Cerebellum (tissue), 4 donors: ENCODE measurements at places on chromosomes 4 and X.

DNA sequence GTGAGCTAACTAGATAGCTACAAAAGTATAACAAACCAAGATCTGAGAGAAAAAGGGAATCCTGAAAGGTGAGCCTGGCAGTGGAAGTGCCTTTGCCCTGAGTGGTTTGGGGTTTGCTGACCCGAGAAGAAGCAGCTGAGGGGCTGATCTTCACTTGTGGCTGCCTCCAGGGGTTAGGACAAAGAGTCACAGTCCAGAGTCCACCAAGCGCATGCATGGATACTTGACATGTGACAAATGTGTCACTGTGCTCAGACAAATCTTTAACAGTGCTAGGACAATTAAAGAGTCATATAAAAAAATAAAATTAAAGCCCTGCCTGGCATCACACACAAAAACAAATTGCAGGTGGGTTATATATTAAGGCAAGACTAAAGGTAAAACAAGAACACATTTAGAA, 26.4 kb downstream of the HMGB3 start:
- DNase-seq = no peak

GRCh38 chr4:133148690-133149363, at the start of gene PCDH10:
TSS of gene PCDH10 (plus strand) at chr4:133149294. CDS start at chr4:133150141, 847 bp downstream.
- peak; percentile 69 for DNase-seq

DNA sequence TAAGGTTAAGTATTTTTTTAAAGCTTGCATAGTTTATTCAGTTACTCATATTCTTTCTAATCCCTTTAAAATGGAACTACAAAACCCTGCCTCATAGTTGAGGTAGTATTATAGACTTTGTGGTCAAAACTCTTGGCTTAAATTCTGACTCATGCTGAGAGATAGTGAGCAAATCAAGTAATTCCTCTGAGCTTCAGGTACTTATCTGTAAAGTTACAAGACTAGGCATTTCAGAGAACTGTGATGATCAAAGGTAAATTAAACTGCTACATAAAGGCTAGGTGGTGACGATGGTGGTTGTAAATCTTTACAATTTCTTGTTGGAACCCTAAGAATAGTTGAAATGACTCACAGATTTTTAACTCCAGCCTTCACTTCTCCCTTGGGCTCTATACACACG, 3.2 kb upstream of the CLOCK start:
- no peak for DNase-seq

GRCh38 chrX:47595716-47596251, 13.5 kb downstream of the TIMP1 start:
- DNase-seq = no peak

- DNase-seq = no peak
These were observed 28.3 kb downstream of the CYTL1 start for GRCh38 chr4:4990857-4991540.

DNA sequence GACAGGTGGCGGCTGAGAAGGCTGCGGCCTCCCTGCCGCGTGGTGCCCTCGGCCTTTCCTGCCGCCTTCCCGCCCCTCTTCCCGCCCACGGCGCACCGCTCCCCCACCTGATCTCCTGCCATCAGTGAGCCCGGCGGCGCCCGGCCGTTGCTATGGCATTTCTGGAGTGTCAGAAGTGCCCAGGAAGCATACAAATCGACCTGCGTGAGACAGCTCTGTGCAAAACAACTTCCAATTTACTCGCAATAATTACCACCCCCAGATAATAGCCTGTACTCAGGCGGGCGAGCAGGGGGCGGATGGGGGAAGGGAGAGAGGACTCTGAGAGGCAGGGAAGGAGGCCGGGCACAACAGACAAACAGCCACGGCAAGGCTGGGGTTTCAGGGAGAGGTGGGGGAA, 16.6 kb upstream of the ERCC6L start:
- peak; percentile 29 for DNase-seq

- DNase-seq = no peak
These were observed 76.2 kb upstream of the CD99 start for GRCh38 chrX:2614911-2615310.

DNA sequence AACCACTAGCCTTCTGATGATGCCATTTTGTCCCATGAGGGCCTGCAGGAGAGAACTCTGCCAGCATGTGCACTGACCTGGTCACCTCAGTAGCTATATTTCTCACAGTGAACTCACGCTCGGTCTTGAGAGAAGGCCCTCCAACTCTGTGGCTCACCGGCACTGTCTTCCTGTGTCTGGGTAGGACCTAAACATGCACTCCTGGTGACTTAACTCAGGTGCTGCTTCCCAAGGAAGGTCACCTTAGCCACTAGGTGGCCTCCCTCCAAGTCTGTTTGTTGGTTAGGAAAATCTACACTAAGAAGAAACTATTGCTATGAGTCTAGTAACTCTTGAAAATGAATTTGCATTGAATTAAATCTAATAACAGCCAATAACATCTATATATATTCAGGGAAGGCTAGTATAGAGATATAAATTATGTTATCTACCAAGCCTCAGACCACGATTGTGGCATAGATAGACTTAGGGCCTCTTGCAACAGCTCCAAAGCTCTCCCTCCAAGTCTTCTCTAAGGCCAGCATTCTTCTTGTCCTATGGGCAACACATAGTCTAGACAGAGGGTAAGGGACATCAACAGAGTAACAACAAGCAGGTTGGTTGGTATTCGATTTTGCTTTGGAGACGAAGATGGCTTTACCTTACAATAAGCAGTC, 24.7 kb downstream of the TLR10 start:
- DNase-seq = no peak

- no peak for DNase-seq
These were observed 69.6 kb upstream of the SLC4A4 start for GRCh38 chr4:71269233-71269632.

GRCh38 chr4:12844141-12844540, 640.0 kb downstream of the RAB28 start:
- DNase-seq = no peak

DNA sequence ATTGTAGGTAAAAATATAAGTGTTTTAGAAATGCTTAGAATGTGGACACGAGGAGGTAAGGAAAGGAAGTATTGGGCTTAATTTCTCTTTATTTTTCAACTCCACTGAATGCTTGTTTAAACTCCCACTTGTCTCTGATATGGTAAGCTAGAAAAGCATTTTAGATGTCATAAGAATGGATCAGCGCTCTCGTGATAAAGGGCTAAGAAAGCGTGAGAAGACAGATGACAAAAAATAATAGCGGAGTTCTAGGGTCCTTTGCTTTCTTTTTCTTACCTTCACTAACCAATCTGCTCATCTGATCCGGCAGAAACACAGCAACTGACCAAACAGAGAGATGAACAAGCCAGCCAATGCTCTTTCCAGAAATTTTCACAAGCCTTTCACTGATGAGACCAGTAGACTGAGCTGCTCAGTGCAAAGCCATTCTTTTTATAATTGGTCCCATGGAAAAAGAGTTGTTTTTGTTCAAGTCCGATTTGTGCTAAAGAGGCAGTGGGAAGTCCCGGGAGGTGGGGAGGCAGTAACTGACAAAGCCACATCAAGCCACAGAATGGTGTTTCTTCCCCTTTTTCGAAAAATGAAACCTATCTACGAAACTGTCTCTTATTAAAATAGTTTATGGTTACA, at the start of gene TASL:
Gene TASL, minus strand, starts transcription at position 405 of the 630 bp plus-strand sequence. CDS start 17,411 bp downstream, outside the sequence.
- no peak for DNase-seq

DNA sequence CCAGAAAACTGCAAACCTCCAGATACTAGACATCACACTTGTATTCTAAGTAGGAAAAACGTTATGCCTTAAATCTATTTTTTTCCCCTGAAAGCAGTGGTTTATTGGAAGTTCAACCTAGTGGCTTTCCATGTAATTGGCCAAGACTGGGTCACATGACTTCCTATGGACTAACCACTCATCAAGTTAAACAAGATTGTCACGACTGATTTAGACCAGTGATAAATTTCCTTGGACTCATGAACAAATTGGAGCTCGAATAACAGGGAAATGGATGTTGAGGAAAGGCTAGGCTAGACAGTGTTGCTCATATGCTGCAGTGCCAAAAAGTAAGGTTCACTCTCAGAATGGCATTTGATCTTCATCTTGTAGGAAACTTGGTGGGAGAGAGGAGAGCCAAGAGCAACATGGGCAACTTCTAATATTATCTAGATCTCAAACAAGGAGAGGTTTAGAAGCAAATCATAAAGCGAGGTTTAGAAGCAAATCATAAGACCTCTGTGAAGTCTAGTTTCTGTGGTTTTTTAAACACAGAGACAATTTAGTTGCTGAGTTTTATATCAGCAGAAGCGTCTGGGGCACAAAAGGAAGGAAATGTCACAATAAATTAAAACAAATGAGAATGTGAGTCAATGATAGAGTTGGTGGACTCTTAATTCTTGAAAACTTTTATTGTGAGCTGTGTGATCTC, 165.6 kb upstream of the BOD1L1 start:
- no peak for DNase-seq

DNA sequence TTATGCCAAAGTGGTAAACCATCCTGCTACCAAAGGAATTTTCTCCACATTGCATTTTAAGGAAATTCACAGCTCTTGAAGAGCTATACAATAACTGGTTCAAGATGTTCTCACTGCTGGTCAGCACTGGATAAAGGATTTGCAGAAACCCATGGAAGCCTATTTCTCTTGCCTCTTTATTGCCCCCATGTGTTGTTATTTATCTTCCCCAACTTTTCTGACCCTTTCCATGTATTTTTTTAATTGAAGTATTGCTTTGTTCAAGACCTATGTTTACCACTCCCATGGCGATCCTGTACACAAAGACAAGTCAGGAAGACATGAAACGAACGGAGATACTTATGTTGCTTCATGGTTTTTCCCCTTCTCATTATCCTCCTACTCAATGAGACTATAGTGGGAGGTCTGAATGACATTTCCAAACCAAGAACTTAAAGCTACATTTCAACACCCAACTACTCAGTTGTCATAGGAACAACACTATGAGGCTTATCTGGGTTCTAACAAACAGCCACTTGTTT, 566.4 kb upstream of the DIPK2B start:
- no peak for DNase-seq

- no peak for DNase-seq
These were observed 166.8 kb downstream of the SHROOM3 start for GRCh38 chr4:76601791-76602190.

- peak; percentile 0 for DNase-seq
These were observed 147.7 kb downstream of the SH3KBP1 start for GRCh38 chrX:19739683-19740082.

- no peak for DNase-seq
These were observed 8.1 kb upstream of the HPF1 start for GRCh38 chr4:169765835-169766234.

GRCh38 chr4:2596611-2597010, 60.2 kb downstream of the FAM193A start:
- no peak for DNase-seq

DNA sequence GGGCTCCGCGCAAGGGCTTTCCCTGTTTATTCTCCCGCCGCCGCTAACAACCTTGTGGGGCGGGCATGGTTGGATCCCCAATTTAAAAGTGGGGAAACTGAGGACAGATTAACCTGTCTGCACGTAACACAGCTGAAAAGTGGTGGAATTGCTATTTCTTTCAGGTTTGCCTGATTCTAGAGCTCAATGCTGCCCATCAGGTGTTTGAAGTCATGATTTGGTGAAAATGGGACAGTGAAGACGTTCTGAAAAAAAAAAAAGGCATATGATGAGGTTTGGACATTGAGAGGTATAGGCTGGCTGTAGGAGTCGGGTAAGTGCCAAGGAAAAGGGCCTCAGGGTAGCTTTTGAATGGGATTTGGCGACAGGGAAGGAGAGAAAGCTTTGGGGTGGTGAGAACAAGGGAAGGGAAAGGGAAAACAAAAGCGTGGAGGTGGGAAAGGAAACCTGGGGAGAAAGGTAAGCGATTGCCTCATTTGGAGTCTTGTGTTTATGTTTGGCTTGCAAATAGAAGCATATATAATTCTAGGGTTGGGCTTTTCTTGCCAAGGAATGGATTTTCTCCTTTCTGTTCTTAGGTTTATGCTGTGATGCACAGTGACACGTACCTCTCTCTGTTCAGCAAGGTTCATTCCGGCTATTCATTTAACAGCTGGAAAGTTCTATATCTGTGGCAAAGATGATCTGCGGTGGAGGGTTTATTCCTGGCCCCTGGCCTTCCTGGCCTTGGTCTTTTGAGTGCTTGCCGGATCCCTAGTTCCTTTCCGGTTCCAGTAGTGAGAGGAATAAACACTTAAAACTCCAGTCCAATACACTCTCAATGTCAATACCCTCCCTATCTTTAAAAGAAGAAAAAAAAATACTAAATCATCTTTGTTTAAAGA, 2.4 kb upstream of the STIM2 start:
- no peak for DNase-seq

DNA sequence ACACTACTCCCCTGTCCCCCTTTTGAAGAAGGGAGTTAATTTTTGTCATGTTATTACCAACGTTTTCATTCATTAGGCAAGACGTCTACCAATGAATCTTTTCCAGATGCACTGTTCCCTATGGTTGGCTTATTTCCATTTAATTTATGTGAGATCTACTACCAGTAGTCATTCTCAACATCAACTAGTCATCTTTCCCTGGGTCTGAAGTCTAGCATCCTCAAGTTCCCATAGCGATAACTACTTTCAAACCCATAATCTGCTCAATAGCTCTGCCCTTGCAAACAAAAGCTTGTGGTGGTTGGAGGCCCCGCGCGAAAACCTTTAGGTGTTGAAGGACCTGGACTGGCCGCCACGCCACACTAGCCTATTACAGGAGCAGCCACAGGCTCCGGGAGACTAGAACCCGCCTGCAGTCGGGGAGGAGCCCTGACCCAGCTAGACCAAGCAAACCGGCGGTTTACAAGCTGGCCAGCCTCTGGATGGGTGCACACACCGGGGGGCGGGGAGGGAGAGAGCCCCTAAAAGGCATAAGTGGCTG, 746 bp downstream of the PPAT start:
- DNase-seq = peak; percentile 38

DNA sequence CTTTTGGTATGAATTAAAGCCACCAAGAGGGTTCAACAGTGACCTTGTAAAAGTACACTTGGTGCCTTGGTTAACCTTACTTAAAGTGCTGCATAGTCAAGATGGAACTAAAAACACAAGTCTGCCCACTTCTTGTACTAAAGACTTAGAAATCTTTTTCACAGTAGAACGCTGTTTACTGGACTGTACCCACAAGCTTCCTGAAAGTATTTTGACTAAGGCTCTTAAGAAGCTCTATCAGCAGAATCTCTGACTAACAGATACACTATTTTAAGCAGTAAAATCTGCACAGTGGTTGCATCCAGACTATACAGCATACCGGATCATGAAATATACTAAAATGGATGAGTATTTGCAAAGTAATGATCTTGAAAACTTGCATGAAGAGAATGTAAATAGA, 7.2 kb downstream of the RAB28 start:
- DNase-seq = no peak

DNA sequence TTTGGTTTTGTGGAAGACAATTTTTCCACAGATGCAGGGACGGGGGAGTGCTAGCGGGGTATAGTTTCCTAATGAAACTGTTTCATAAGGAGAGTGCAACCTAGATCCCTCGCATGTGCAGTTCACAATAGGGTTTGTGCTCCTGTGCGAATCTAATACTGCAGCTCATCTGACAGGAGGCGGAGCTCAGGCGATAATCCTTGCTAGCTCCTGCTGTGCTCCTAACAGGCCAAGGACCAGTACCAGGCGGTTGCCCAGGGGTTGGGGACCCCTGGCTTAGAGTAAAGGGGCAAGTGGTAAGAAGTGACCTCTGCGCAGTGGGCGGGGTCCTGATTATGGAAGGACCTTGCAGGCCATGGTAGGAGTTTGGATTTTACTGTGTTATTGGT, 3.8 kb downstream of the SCML1 start:
- no peak for DNase-seq
